Esophagus muscularis mucosa (tissue), 4 donors: ENCODE measurements at places on chromosomes 2 and 18. TPM values are rescaled to one million over a fixed set of nuclear protein-coding genes. Genes with fewer than 3 reads are reported as not detected.

DNA sequence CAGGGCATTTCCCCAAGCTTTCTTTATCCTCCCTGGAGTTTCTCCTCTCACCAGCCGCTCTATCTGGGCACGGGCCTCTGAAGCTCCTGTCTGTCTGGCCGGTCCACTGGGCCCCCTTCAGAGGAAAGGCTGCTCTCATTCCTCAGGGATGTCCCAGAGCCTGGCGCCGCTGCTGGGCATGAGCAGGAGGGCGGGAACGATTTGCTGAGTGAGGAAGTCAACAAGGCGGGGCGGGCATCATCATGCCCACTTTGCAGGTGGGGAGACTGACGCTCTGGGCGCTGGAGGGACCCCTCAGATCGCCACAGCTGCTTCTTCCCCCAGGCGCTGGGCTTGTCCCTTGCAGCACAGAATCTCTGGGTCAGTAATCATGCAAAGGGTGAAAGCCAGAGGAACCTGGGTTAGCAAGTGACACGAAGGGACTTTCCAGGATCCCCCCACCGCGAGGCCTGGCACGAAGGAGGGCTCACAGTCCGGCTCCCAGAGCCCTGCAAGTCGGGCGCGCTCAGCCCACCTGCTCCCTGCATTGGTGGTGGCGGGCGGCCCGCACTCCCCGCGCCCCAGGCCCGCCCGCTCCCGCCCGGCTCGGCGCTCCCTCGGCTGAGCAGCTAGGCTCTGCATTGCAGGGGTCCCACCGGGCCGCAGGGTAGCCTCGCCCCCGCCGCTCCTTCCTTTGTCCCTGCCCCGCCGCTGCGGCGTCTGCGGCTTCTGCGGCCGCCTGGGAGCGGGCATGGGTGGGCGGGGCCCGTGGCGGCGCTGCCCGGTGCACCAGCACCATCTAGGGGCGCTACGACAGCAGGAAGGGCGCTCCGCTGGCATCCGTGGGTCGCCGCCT is 157.8 kb downstream of the CYRIA start:
- DNase-seq: no peak

DNA sequence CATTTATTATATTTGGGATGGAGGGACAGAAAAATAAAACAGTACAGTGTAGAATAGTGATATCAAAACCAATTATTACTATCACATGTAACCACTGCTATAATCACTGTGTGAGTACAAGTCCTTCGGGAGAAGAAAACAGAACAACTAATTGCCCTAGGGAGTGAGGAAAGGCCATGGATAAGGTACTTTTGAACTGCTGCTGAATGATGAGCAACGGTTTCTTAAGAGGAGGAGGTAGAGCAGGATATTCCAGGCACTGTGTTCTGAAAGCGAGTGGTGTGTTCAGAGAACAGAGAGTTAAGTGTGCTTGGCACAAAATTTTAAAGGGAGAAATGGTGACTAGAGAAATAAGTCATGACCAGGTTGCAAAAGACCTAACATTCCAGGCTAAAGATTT is 134.2 kb downstream of the CALCRL start:
- no peak for DNase-seq

- DNase-seq: no peak
These were observed 387.2 kb upstream of the CWC22 start for GRCh38 chr2:180394305-180394704.

DNA sequence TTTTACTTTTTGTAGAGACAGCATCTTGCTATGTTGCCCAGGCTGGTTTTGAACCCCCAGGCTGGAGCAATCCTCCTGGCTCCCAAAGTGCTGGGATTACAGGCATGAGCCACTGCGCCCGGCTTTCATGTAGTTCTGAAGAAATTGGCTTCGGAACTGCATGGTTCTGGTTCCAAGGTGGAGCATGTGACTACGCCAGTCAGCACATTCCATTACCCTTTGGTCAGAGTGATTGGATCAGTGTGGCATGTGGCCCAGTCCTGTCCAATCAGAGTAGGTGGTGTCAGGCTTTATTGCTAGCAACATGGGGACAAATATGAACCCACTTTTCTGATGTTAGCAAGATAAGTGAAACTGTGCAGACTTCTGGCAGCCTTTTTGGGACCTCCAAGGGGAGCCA is 16.3 kb upstream of the ATOH8 start:
- peak; percentile 97 for DNase-seq

DNA sequence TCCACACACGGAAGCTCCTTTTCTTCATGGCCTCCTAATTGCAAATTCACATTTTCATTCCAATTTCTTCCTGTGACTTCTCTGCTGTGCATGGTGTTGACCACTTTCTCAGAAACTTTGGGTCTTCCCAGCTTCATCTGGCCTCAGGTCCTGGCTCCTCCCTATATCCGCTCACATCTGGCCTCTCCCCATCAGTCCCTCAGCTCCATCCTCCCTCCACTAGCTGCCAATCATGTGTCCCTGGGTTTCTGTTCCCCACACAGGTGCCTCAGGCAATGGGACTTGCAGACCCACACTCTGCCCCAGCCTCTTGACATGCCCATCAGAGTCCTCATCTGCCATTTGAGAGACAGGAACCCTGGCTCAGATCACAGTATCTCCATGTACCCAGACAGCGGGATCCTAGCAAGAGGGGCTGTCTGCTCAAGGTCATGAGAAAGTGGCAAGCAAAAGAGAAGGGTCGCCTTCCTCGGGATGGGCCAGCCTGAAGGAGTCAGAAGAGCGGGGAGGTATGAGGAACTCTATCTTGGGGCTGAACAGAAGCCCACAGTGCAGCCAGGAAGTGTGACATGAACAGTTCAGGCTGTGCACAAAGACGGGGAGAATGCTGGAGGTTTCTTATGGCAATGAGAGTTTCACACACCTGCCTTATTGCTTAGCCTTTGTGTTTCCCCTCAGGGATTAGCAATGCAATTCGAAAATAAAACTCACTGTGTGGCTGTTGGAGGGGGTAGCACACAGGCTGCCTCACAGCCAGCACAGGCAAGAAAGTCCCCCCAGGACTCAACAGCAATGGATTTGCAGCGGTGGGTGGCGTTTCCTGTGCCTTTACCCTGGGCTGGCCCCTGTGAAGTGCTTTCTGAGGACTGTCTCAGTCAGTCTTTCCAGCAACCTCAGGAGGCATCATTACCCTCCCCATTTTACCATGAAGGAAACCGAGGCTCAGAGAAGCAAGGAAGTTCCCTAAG is 69.5 kb downstream of the COPS8 start:
- peak; percentile 90 for DNase-seq

DNA sequence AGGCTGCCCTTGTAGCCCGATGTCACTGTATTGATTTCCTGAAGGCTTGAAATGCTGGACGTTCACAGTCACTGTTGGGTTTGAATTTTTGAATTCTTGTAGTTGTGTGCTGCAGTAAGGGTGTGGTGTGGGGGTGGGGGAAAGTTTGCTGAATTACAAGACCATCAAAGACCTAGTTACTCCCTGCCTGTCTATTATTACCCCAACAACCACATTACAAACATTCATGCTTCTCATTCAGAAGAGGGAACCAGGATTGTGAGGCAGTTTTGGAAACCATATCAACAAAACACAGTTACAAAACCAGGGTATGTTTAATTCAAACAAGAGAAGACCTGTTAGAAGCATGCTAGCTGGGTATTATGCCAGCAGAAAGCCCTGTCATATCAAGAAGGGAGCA is 85.8 kb downstream of the CLHC1 start:
- DNase-seq: no peak

DNA sequence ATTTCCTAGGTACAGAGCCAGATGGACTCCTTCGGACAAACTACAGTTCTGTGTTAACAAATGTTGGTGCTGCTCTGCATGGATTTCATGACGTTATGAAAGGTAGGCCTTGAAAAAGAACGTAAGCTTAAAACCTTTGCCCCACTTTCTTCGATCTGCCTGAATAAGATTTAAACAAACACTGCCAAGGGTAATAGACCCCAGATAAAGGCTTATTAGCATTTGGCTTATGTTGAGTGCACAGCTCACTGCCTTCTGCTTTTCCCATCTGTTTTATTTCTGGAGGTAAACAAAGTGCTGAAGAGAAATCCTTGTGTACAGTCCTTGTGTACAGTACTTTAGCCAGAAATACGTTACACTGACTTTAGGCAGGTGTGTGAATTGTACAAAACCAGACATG is 50.0 kb upstream of the STON1 start:
- no peak for DNase-seq

GRCh38 chr2:229313591-229313990 is 42.5 kb upstream of the PID1 start:
- DNase-seq: no peak

- DNase-seq: no peak
These were observed 8.8 kb downstream of the EFEMP1 start for GRCh38 chr2:55914786-55915185.

GRCh38 chr2:238777369-238778067 is 70.4 kb upstream of the TWIST2 start:
- peak; percentile 72 for DNase-seq

GRCh38 chr2:42267530-42267929 is 93.5 kb downstream of the COX7A2L start:
- DNase-seq: no peak

- no peak for DNase-seq
These were observed 142.4 kb downstream of the SOCS6 start for GRCh38 chr18:70431203-70431624.

GRCh38 chr2:233486778-233487552 is 79.6 kb downstream of the USP40 start:
- no peak for DNase-seq

DNA sequence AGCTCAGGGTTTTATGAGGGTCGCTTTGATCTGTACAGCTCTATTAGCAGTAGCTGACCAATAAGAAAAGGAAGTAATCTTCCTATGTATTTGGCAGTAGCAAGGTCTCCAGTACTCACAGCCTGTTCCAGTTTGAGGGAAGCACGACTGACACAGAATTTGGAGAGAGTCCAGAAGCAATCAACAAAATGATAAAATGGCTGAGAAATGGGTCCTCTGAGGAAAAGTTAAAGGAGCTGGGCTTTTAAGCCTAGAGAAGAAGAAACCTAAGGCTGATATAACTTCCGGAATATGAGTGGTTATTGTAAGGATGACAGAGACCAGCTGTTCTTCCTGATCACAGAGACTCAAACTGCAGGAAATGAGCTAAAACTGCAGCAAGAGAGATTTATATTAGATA is 382.8 kb downstream of the GPD2 start:
- DNase-seq: no peak

DNA sequence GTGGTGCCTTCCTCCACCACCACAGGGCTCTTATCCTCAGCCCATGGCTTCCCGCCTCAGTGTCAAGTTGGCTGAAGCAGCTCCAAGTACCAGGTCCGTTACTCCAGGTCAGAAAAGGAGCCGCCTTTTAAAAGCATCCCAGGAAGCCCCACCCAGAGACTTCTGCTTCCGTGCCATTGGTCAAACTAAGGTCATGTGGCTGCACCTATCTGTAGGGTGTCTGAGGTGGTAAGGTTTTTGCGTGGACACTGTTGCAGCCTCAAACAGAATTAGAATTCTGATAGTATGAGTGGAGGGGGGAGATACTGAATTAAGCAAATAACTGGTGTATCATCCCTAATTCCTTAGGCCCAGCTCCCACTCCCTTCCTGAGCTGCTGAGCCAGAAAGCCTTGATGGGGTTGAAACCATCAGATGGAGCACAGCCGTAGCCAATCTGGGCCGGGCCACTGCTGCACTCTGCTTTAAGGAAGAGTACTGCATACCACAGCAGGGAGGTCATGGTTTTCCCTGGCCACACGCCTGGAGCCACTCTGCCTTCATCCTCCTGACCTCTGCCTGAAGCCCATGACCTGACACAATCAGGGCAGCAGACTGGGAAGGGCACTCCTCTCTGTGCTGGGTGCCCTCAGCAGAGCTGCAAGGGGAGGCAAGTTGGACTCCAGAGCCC is 8.4 kb downstream of the TMEM247 start:
- peak; percentile 93 for DNase-seq

DNA sequence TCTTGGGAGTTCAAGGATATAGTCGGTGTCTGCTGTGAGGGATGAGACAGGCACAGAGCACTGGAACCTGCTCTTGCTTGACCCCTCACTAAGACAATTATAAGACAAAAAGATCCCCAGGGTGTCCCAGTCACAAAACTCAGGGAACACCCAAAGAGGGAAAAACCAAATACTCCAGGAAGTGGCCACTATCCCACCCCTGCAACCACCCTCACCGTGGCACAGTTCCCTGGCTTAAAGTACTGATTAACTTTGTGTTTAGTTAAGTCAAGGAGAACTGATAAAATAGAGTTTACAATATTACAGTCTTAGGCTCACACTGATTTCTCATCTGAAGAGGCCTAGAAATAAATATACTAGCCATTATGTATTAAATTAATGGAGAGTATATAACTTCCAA is 13.5 kb downstream of the IL36B start:
- peak; percentile 87 for DNase-seq

DNA sequence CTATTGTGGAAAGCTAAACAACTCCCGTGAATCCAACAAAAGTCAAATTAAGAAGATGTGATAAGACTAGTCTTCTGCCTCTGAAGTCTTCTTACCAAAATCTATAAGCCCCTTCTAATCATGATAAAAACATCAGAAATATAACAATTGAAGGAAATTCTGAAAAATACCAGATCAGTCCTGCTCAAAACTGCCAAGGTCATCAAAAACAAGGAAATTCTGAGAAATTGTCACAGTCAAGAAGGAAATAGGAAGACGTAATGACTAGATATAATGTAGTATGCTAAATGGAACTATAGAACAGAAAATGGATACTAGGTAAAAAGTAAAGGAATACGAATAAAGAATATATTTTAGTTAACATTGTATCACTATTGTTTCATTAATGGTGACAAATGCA is 314.0 kb downstream of the TMX3 start:
- no peak for DNase-seq

DNA sequence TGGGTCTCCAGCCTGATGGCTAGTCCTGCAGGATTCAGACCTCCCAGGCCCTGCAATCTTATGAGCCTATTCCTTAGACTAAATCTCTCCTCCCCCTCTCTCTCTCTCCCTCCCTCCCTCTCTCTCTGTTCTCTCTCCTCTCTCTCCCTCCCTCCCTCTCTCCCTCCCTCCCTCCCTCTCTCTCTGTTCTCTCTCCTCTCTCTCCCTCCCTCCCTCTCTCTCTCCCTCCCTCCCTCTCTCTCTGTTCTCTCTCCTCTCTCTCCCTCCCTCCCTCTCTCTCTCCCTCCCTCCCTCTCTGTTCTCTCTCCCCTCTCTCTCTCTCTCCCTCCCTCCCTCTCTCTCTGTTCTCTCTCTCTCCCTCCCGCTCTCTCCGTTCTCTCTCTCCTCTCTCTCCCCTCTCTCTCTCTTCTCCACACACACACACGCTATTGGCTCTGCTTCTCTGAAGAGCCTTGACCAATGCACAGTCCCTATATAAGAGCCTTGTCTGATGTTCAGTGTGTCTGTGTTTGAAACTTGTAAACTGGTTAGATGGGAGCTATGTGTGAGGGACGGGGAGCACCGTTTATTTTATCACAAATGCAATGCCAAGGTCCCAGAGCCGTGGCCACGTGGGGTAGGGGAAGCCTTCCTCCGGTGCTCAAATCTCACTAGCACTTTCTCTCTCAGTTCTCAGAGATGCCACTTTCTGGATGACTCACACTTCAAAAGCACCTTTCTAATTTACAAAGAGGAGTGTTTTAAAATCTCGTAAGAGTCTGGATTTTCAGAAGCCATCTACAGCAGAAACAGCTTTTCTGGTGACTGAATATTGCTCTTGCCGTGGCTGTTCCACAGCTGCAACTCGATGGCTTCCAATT is 9.4 kb upstream of the PRLH start:
- no peak for DNase-seq

Gene NEU4
- 5.4 TPM for total RNA-seq

Gene CTDP1
- total RNA-seq: 25.1 TPM

Gene MROH2A
- not detected for total RNA-seq

Gene CHRND
- total RNA-seq: not detected

Gene BOLL
- total RNA-seq: not detected

Gene ZSCAN30
- total RNA-seq: 8.6 TPM

Gene GPR39
- total RNA-seq: 0.13 TPM

Gene TWIST2
- 46.9 TPM for total RNA-seq

Gene AMER3
- not detected for total RNA-seq
